NCI-H187 treated with DMSO at 0.1 percent for 48 hours (cell line): ENCODE measurements at places on chromosomes 16 and 17.

GRCh38 chr16:22692034-22692433, 121.9 kb upstream of the HS3ST2 start:
- DNase-seq, result no peak

GRCh38 chr17:28524476-28525424, 18.6 kb downstream of the FOXN1 start:
- DNase-seq, result no peak

- no peak for DNase-seq
Measured at GRCh38 chr17:75895370-75896155, 1.2 kb downstream of the TRIM65 start.

DNA sequence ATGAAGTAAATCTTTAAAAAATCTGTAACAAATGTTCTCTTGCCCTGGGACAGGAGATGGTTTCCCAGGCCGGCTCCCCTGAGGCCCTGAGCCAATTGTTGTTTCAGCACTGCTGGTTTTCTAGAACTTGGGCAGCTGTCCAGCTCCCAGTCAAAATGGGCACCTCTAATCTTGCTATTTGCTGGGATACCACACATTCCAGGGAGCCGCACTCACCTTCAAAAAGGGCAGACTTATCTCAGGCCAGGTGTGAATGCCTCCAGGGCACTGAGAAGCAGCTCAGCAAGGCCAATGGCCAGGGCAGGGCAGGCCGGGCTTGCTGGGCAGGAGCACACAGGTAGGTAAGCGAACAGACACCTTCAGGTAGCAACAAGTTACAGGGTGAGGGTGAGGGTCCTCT, 24.4 kb downstream of the TRIM16 start:
- DNase-seq, result no peak

DNA sequence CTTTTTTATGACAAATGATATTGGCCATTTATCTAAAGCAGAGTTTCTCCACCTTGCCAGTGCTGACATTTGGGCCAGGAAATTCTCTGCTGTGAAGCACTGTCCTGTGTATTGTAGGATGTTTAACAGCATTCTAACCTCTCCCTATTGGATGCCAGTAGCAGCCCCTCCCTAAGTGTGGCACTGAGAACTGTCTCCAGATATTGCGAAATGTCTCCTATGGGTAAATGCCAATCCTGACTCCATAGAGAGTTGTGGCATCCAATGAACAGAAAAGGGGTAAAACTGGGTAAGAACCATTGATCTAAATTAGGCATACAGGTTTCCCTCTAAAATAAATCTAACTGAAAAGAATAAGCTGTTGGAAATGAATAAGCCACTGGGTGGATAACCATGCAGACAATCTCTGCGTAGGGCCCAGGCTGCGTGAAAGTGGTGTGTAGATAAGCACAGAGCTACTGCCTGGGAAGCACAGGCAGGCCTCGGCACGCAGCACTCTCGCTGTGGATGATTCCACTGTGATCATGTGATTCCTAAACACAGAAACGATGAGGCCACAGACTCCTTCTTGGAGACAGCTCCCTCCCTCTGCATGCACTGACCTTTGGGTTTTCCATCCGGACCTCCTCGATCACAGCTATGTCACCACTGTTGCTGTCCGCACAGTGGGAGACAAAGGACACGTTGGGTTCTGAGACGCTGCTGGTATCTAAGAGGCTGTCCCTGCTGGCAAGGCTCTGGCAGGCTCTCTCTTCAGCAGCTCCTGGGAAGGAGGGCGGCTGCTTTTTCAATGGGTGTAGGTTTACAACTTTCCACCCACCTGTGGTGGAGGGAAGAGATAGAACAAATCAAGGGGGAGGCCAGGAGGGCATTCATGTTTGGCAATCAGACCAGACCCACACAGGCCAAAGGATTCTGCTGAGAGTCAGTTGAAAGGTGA, 44.1 kb downstream of the GTF3C1 start:
- no peak for DNase-seq

- no peak for DNase-seq
Measured at GRCh38 chr17:42642336-42642735, 16.7 kb upstream of the TUBG2 start.

DNA sequence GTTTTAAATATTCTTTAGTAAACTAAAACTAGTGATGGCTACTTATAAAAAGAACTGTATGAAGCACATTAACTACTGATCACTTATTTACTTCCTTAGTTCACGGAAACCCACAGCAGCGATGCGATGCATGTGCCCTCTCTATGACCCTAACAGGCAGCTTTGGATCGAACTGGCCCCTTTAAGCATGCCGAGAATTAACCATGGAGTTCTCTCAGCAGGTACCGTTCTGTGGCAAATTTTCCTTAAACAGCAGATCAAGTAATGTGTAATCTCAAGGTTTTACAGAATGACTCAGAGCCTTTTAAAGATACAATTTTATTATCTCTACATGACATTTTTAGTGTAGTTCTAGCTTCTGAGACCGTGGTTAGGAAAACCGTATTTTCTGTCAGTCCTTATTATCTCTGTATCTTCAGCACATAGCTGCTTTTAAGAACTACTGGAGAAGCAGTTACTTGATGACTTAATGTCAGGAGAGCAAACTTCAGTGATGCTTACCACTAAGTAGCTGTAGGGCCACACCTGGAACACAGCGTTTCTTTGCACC, 43.0 kb downstream of the GAN start:
- no peak for DNase-seq

DNA sequence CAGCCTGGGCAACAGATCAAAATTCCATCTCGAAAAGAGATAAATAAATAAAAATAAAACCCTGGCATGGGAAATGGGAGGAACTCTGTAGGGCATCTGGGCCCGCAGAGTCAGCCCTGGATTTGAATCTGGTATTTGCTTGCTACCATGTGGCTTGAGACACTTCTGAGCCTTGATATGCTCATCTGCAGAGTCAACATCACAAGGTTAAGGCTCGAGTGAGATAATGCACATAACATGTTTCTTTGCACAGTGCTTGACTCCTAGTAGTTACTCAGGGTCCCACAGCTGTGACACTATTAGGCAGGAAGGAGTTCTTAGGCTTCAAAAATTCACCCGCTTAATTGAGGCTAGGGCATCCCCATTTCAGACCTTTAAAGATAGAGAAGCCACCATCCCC, 21.3 kb downstream of the CDK5RAP3 start:
- DNase-seq, result no peak

DNA sequence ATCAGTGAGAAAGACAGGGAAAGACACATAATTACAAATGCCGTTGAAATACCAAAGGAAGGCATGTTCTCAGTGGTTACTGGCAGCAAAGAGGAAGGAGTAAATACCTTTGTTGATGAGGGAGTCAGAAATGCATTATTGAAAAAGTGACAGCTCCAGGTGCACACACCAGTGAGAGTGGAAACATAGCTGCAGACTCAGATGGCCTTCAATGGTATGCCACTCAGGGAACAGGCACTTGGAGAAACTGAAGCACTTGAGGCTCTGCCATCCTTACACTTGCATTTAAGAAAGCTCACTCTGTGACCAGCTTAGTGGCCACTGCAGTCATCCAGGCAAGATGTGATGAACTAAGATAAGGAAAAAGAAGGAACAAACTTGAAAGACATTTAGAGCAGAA, 29.9 kb downstream of the NOG start:
- no peak for DNase-seq

DNA sequence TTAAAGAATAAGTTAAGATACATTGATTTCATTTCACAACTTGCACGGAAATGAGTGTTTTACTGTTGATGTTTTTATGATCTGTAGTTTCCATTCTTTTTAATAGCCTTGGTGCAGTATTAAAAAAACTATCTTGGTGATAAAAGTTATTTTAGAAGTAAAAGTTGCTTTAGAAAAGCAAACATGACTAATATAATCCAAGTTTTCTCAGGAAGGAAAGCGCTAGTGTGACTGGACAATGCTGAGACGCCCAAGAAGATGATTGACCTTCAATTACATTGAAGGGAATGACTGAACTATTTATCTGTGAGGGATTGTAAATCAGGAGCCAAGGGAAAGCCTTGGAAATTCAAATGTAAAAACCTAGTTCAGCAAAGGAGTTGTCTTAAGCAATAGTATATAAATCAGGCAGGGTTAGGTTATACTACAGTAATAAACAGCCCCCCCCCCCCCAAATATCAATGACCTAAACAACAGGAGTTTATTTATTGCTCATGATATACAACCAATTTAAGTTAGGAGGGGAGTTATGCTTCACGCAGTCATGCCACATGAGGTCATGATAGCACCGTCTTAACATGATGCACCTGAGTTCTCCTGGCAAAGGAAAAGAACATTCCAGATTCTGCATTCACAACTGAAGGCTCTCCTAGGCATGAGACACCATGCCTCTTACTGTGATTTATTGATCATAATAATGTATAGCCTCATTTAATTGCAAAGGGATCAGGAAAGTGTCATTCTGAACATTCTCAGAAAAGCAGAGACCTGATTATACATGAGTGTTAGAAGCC, 443.8 kb downstream of the CDH13 start:
- no peak for DNase-seq

- DNase-seq, result no peak
Measured at GRCh38 chr17:3710951-3711383, 12.7 kb upstream of the HASPIN start.

- DNase-seq, result no peak
Measured at GRCh38 chr16:20829536-20829935, 23.2 kb downstream of the REXO5 start.

GRCh38 chr16:87608400-87608985, 6.2 kb downstream of the JPH3 start:
- DNase-seq, result no peak

DNA sequence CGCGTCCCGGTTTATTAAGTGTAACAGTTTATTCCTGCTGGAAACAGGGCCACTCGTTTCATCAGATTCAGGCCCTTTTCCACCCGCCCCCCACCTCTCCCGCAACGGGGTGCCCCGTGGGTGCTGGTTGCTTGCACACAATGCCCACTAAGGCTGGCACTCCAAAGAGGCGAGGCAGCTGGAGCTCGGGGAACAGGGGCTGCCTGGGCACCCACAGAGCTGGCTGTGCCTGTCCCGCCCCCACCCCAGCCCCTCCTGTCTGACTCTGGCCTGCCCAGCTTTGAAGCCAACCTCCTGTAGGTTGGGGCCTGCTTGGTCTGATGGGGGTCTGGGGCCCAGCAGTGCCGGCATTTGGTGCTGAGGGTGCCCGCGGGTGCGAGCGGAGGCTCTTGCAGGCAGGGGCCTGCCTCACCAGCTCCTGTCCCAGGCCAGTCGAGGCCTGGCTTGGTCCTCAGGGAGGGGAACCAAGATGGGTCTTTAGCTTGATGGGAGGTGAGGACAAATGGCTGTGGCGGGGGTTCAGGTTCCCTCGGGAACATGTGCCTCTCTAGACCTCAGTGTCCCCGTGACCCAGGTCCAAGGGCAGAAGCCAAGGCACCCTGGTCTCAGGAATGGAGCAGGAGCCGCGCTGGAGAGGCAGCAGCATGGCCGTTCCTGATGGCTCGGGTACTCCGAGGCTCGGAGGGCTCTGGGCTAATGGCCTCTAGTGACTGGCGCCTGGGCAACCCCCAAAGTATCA, 20.1 kb downstream of the MYBBP1A start:
- no peak for DNase-seq

- DNase-seq, result no peak
Measured at GRCh38 chr17:42271779-42272035, 4.5 kb downstream of the STAT5B start.

GRCh38 chr17:57357392-57357784, 101.1 kb downstream of the MSI2 start:
- no peak for DNase-seq

DNA sequence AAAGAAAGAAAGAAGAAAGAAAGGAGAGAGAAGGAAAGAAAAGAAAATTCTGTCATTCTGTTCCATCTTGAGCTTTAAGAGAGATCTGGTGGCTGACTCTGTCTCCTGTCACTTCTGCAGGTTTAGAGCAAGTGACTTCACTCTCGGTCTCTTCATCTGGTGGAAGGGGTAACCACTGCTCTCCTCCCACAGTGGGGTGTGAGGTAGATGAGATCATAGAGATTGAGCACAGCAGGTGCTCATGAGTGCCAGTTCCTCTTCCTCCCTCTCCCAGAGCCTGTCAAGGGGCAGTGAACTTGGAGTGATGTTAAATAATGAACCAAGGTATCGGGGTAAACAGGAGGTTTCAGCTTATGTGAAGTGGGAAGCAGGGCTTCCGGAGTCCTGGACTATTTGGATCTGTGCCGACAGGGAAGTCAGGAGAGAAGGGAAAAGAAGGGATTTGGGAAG, 47.7 kb downstream of the BEAN1 start:
- DNase-seq, result no peak

DNA sequence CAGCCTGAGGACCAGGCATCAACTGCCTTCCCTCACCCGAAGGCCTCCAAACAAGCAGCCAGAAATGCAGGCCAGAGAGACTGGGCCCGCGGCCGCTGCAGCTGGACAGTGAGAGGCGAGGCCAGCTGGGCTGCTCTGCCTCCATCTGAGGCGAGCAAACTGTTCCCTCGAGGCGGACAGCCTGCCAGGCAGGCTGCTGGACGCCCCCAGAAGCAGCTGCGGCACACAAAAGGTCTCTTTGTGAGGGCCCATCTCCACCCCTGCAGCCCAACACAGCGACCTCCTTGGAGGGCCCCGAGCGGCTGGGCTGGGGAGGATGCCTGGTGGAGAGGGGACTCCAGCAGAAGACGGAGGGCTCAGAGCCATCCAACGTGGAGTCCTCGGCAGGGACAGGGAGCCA, 4.7 kb downstream of the CORO7 start:
- DNase-seq, result no peak

DNA sequence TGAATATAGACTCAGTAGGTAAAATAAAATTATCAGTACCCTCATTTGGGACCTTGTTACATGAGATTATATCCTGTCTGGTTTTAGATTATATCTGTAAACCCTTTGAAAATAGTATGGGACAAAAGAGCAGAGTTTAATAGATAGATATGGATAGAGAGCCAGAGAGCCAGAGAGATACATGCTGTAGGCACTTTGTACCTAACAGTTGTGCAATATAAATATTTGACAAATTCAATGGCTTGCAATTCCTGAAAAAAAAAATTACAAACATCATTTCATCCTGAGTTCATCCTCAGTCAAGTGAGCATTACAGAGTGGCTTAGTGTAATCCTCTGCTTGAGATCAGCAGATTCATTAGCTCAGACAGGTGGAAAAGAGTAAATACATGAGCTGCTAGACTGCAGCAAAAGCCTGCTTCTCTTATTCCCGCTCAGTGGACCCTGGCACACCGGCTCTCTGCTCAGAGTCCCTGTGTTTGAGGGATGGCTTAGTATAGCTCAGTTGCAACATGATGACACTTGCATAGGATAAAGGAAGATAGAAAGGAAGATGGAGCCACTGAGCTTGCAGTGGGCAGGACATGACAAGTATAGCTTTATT, 931.6 kb upstream of the GOT2 start:
- no peak for DNase-seq

GRCh38 chr17:60652454-60653247, 25.0 kb upstream of the BCAS3 start:
- DNase-seq, result no peak
